Inflammatory macrophage treated with lipopolysaccharide for 1 hour (primary cell): ENCODE measurements at places on chromosomes 4 and X.

- DNase-seq = peak; percentile 6
These were observed 254.4 kb upstream of the CXXC4 start for GRCh38 chr4:104749062-104749461.

DNA sequence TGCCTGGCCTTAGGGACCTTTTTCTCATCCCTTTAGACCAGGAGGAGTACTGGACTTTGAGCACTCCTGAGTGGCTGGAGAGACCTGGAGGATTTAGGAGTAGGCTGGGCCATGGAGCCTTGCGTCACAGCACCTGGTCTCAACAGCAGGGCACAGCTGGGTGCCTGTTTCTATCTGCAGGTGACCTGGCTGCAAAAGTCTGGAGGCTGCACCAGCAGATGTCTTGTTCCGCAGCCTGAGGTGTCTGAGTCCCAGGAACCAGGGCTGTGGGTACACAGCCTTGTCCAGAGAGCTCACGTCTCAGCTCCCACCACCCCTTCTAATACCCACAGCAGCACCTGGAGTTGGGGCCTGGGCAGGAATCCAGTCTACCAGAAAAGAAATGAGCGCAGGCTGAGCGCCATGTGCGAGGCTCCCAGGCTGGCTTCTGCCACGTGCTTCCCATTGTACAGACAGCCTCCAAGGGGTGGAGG lies 5.0 kb upstream of the NSD2 start:
- no peak for DNase-seq

DNA sequence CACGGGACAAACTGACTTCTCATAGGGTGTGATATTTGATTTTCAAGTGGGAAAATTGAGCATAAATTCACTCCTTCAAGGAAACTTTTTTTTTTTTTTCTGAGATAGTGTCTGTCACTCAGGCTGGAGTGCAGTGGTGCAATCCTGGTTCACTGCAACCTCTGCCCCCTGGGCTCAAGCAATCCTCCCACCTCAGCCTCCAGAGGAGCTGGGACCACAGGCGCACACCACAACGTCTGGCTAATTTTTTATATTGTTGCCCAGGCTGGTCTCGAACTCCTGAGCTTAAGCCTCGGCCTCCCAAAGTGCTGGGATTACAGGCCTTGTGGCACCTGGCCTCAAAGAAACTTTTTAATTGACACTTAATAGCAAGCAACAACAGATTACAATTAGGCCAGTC lies 13.8 kb downstream of the CLDN34 start:
- no peak for DNase-seq

GRCh38 chrX:40806513-40807220 lies 71.3 kb upstream of the MED14 start:
- no peak for DNase-seq

- DNase-seq = peak; percentile 91
These were observed 1.2 kb downstream of the CD38 start for GRCh38 chr4:15779306-15779705.

GRCh38 chr4:142500966-142501365 lies 345.1 kb downstream of the INPP4B start:
- no peak for DNase-seq

DNA sequence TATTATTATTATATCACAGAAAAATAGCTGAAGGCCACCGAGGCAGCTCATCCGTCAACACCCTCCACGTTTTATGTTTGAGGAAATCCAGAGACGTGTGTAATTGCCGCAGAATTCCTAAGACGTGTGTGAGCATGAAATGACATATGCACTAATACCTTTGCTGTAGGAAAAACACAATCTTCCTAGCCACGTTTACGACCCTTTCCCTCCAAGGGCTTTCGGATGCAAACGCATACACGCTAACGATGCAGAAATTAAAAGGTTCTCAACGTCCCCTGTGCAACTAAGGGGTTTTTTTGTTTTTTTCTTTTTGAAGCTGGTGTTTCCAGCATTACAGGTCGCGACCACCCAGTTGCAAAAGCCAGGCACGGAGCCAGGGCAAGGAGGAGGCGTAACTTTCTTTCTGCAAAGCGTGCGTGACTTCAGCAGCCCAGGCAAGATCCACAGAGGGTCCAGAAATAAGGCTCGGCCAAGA lies 33.8 kb downstream of the CRLF2 start:
- no peak for DNase-seq

GRCh38 chr4:160848901-160849760 lies 1314.7 kb downstream of the FSTL5 start:
- DNase-seq = no peak

- DNase-seq = no peak
These were observed 85.1 kb downstream of the SORBS2 start for GRCh38 chr4:185726931-185727330.

GRCh38 chrX:101409043-101409442 lies 1.0 kb downstream of the HNRNPH2 start:
- no peak for DNase-seq

GRCh38 chr4:17232566-17233253 lies 279.2 kb downstream of the QDPR start:
- DNase-seq = no peak

GRCh38 chr4:107216379-107216778 lies 180.3 kb upstream of the DKK2 start:
- no peak for DNase-seq

DNA sequence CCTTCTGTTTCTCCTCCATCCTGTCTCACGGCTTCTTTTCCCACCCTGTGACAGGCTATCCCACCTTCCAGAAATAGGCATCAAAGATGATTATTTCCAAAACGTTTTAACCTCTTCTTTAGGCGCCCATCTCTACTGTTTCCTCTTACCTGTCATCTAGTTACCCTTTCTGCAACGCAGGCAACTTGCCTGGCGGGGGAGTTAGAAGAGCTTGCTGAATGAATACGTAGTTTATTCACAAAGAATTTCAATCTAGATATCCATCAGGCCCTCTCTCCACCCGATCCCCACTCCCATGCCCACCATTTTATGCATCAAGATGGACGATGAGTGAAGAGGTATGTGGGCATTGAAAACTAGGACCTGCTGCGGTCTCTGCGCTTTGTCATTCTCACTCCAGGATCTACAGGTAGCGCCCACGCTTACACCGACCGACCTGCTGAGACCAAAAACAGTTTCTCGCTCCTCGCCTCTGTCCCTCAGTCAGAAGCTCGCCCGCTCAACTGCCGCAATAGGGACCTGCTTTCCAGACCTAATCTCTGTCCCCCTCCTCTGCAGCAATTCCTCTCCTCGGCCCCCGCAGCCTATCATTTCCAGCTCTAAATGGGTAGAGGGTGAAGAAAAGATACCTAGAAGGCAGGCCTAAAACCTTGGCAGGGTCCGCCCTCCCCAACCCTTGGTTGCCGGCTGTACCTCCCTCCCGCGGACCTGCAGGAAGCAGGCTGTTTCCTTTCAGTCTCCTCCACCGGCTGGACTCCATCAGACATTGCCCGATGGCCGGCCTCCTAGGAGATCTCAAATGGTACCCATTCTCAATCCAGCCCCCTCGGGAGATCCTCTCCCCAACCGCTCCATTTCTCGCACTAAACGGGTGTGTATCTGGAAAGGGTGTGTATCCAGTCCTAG lies 624 bp downstream of the BEX5 start:
- DNase-seq = no peak

DNA sequence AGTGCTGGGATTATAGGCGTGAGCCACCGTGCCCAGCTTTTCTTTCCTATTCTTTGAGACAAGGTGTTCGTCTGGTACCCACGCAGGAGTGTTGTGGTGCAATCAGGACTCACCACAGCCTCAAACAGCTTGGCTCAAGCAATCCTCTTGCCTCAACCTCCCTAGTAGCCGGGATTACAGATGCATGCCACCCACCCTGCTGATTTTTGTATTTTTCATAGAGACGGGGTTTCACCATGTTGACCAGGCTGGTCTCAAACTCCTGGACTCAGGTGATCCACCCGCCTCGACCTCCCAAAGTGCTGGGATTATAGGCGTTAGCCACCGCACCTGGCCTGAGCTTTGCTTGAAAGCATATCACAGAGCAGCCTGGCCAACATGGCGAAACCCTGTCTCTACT lies 1.5 kb upstream of the CRLF2 start:
- DNase-seq = no peak

DNA sequence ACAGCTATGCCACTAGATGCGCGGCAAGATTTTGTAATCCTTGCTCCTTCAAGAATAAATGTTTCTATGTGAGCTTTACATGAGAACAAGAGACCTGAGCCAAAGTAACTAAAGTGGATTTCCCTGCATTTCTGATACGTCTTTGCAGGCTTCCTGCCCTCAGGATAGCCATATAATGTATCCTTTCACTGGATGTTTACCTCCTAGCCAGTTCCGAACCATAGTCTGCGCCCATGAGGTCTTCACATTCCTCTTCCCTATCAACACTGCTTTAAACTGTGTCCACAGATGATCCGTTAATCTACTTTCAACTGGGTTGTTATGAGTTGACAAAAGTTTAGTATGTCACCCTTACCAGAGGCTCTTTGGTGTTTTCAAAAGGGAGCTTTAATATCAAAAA lies 1889.1 kb upstream of the AGA start:
- DNase-seq = no peak

DNA sequence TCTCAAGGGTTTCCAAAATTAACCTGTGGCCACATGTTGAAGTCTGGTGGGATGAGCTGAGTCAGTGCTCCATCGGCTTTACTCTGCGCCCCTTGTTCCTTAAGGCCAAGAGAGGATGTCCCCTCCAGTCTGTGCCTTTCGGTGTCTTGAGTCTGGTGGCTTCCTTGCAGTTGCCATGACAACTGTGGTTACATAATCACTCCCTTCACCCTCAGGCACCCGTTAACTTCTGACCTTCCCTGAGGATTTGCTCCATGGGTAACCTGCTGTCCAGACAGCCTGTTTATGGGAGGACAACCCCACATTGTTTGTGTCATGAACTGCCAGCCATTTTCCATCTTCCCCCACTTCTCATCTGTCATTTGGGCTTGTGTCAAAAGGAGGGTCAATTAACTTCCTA lies 401.1 kb upstream of the LCORL start:
- DNase-seq = no peak
